ENCODE measurements at places on chromosomes 2 and 18. TPM values are rescaled to one million over a fixed set of nuclear protein-coding genes. Genes with fewer than 3 reads are reported as not detected.

GRCh38 chr2:218367415-218368149 lies 10.9 kb downstream of the CATIP start:
- peak; percentile 94 for DNase-seq

- no peak for DNase-seq
Observed at GRCh38 chr2:85892216-85892944, 3.6 kb upstream of the ST3GAL5 start.

- no peak for DNase-seq
Observed at GRCh38 chr2:101356521-101356920, 30.8 kb downstream of the CREG2 start.

DNA sequence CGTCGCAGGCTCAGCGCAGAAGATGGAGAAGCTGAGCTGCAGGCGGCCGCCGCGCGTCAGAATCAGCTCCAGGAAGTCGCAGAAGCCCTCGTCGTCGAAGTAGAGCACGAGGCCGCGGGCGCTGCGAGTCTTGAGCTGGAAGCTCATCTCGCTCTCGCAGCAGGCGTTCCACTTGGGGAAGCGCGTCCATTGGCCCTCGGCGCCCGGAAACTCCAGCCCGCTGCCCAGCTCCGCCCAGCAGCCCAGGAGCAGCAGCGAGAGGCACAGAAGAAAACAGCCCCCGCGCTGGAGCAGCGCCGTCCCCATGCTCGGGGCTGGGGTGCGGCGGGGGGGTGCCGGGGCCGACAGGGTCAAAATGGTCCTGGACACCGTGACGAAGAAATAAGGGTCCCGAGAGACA lies 4.0 kb downstream of the NRXN1 start:
- no peak for DNase-seq

DNA sequence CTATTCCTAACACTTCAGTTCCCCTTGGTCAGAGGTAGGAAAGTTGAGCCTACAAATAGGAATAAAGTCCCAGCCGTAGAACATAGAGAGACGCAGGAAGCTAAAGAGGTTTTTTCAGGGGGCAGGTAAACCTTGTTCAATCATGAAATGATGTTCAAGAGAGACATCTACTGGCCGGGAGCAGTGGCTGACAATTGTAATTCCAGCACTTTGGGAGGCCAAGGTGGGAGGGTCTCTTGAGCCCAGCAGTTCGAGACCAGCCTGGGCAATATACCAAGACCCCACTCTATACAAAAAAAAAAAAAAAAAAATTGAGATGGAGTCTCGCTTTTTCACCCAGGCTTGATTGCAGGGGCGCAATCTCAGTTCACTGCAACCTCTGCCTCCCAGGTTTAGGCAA lies 66.7 kb upstream of the DNAJC10 start:
- DNase-seq, result no peak

NPC1 gene
- total RNA-seq, result 14.5 TPM

ZBTB7C gene
- 2.3 TPM for total RNA-seq

PSD4 gene
- 0.90 TPM for total RNA-seq

VWC2L gene
- 0.13 TPM for total RNA-seq

Data from heart left ventricle (tissue), 16 donors.